ENCODE measurements at places on chromosomes 3 and 15. TPM values are rescaled to one million over a fixed set of nuclear protein-coding genes. Genes with fewer than 3 reads are reported as not detected.

OSBPL10 gene
- 40.7 TPM for total RNA-seq

SH3GL3 gene
- not detected for total RNA-seq

SEMA3F gene
- 0.62 TPM for total RNA-seq

ZIC1 gene
- not detected for total RNA-seq

CLDN16 gene
- total RNA-seq = not detected

PPM1L gene
- 8.4 TPM for total RNA-seq

ASB14 gene
- not detected for total RNA-seq

PTH1R gene
- 0.31 TPM for total RNA-seq

OXSM gene
- total RNA-seq = 14.5 TPM

A4GNT gene
- total RNA-seq = not detected

DAPK2 gene
- 1.8 TPM for total RNA-seq

HDC gene
- not detected for total RNA-seq

ARHGAP31 gene
- 18.4 TPM for total RNA-seq

ANKRD63 gene
- total RNA-seq = not detected

GCSAM gene
- total RNA-seq = not detected

RPP25 gene
- total RNA-seq = 31.3 TPM

DISP2 gene
- 0.69 TPM for total RNA-seq

CYP1A1 gene
- total RNA-seq = 1.3 TPM

MAGEF1 gene
- total RNA-seq = 14.5 TPM

TBL1XR1 gene
- 70.6 TPM for total RNA-seq

SLC35G2 gene
- 1.8 TPM for total RNA-seq

LRRK1 gene
- total RNA-seq = 11.6 TPM

RNU5B-1 gene
- not detected for total RNA-seq

ZWILCH gene
- total RNA-seq = 39.0 TPM

HOMER2 gene
- total RNA-seq = 20.0 TPM

RFX7 gene
- 8.4 TPM for total RNA-seq

RBPMS2 gene
- 0.15 TPM for total RNA-seq

ZNF501 gene
- total RNA-seq = 2.8 TPM

NCEH1 gene
- total RNA-seq = 5.1 TPM

SPCS1 gene
- total RNA-seq = 103 TPM

PYGO1 gene
- total RNA-seq = 8.9 TPM

COL8A1 gene
- 15.6 TPM for total RNA-seq

SPINK8 gene
- total RNA-seq = not detected

ECE2 gene
- total RNA-seq = not detected

DET1 gene
- 9.1 TPM for total RNA-seq

FOXB1 gene
- total RNA-seq = not detected

ARPIN gene
- 19.6 TPM for total RNA-seq

FBN1 gene
- total RNA-seq = 56.8 TPM

CYB561D2 gene
- total RNA-seq = 30.4 TPM

PLSCR2 gene
- total RNA-seq = not detected

CPN2 gene
- not detected for total RNA-seq

EIF3J gene
- 21.3 TPM for total RNA-seq

ST8SIA2 gene
- total RNA-seq = 0.69 TPM

PATL2 gene
- total RNA-seq = 3.1 TPM

GP9 gene
- total RNA-seq = not detected

ALAS1 gene
- 80.9 TPM for total RNA-seq

GOLGA6L7 gene
- total RNA-seq = not detected

SERINC4 gene
- total RNA-seq = under 0.01 TPM

DHX30 gene
- 131 TPM for total RNA-seq

TSPAN3 gene
- total RNA-seq = 236 TPM

HHATL gene
- not detected for total RNA-seq

PTPN23 gene
- 30.0 TPM for total RNA-seq

SKOR1 gene
- total RNA-seq = 0.36 TPM

FAM81A gene
- 2.9 TPM for total RNA-seq

STXBP5L gene
- total RNA-seq = not detected

LYZL4 gene
- not detected for total RNA-seq

CPLX3 gene
- total RNA-seq = 0.15 TPM

THRB gene
- total RNA-seq = not detected
